ENCODE measurements at places on chromosomes 6 and 20.

DNA sequence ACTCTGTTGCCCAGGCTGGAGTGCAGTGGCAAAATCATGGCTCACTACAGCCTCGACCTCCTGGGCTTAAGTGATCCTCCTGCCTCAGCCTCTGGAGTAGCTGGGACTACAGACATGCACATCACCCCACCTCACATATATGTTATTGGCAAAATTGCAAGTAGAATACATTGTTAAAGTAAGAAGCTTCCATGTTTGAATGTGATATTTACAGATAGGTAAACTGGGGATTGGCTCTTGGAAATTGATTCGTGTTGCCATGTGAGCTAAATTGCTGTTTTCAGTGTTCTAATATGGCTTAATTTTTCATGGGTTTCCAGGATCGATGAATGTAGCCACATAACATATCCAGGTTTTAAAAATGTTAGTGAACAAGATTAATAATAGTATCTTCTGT, 149.0 kb upstream of the ZNF217 start:
- DNase-seq, result no peak

DNA sequence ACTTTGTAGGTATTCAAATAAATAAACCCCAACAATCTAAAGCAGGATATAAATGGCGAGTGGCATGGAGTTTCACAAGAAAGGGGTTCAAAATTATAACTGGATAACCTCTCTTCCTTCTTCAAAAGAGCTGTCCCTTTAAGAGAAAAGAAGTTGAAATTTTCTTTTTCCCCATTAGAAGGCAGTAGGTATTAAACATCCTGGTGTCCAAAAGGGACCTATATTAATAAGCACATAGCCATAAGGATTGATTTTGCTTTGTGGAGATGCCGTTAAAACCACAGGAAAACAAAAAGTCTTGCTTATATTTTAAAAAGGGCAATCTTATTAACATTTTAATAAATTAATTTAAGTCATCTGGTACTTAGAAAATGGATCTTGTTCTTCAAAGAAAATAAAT, 76.5 kb downstream of the LYRM4 start:
- no peak for DNase-seq

- DNase-seq, result no peak
Measured at GRCh38 chr20:48155268-48155667, 370.0 kb upstream of the SULF2 start.

DNA sequence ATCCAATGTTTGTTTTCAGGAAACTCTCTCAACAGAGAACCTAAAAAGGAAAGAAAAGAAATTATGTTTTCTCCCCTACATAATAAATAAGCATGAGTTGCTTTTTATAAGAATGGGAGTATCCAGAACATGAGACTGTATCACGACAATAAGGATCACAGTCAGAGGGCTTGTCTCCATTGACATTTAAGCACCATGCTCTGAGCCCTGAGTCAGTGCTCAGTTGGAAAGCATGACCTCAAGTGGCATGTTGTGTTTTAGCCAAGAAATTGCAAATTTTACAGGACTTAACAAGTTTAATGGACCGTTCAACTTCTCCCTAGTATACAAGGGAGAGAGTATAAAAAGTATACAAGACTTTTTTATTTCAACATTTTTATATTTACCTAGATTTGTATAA, 431.6 kb downstream of the GJA1 start:
- peak; percentile 60 for DNase-seq

DNA sequence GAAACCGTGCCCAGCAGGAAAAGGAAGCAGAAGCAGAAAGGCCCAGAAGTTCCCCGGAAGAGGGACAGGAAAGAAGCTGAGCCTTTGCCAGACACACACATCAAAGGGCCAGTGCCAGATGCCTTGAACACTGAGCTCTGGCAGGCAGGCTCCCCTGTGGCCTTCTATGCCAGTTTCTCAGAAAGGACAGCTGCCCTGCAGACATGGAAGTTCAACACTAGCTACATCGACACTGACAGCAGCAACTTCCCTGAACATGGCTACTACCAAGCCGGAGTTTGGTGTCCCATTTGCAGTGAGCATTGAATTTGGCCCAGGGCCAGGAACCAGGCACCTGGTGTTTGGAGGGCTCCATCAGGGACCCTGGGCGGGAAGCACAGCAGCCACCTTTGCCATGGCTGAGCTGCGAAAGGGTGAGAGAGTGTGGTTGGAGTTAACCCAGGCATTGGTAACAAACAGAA, 8.0 kb upstream of the RAET1E start:
- no peak for DNase-seq

GRCh38 chr6:44438827-44439226, 51.3 kb downstream of the CDC5L start:
- no peak for DNase-seq

GRCh38 chr6:28664870-28665396, 139.3 kb downstream of the GPX5 start:
- DNase-seq, result no peak

GRCh38 chr6:126388104-126388598, 48.2 kb downstream of the CENPW start:
- no peak for DNase-seq

DNA sequence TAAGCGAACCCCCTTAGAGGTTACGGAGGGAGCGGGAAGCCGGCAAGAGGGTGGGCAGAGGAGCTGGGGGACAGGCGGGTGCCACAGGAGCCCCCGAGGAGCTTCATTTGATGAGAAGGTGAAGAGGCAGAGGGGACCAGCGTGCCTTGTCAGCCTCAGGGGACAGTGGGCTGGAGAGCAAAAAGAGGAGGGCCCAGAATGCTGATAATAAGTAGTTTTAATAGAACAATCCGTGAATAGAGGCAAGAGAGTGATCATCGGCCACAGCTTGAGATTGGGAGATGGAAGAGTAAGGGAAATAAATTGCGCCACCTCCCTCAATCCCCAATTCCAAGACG, 1.3 kb downstream of the COL19A1 start:
- peak; percentile 24 for DNase-seq

DNA sequence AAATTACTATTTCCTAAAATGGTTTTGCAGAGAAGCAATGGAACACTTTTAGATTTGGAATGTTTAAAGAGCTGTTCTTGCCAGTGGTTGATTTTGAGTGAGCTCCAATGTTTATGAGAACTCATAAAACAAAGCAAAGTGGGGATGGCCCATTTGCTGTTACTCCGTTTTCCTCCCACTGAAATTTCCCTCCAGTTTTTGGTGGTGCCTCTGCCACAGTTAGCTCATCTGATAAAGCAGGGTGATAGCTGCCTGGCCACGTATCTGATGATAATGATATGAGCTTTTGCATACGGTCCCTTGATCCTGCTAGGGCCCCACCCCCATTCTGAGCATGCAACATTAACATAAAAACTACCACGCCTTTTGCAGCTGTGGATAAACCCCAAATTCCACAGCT, 10.4 kb downstream of the CD83 start:
- DNase-seq, result no peak

- no peak for DNase-seq
Measured at GRCh38 chr6:45813943-45814342, 201.7 kb downstream of the CLIC5 start.

- DNase-seq, result peak; percentile 36
Measured at GRCh38 chr6:122432816-122433215, 33.4 kb downstream of the HSF2 start.

GRCh38 chr20:50664254-50664653, 27.1 kb downstream of the RIPOR3 start:
- no peak for DNase-seq

DNA sequence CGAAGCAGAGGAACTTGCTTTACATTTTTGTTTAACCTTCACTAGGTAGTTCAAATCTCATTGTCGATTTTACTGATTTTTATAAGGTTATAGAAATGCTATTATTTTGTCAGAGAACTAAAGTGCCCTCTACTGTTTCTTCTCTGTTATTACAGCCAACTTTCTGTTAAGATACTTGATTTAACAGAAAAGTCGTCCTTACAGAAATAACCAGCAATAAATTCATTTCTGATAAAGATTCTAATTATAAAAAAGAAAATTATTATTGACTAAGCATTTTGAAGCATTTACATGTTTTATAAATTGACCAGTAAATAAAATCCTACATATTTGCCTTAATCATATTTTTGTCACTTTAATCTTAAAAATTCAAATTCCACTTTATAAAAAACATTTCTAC, 60.8 kb downstream of the OGFRL1 start:
- DNase-seq, result peak; percentile 63

DNA sequence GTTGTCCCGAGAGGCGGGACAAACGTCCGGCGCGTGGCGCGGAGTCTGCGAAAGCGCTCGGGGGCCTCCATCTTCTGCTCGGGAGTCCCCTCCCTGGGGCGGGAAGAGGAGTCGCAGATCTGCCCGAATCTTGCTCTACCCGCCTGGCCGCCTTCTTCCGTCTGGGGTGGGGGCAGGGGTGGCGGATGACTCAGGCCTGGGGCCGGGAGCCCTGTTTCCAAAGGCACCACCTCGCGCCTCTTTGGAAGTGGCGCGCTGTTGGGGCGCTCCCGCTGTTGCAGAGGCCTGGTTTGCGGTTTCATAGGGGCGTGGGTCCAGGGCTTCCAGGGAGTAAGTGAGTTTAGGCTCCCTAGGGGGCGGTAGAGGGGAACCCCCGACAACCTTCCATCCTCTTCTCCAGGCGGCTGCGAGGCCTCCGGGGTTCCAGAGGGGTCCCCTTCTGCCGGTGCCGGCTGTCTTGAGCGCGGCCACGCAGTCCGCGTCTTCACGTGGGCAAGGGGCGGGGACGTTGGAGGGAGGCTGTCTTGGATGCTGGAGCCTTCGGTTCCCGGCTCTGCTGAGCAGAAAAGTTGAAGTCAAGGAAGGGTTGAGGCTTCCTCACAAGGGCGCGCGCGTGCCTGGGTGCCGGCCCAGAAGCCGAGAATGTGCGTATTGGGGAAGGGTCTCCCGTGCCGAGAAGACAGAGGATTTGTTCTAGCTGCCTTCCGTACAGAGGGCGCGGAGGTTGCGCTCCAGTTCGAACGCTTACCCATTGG, 2.6 kb upstream of the TFAP2C start:
- peak; percentile 52 for DNase-seq

DNA sequence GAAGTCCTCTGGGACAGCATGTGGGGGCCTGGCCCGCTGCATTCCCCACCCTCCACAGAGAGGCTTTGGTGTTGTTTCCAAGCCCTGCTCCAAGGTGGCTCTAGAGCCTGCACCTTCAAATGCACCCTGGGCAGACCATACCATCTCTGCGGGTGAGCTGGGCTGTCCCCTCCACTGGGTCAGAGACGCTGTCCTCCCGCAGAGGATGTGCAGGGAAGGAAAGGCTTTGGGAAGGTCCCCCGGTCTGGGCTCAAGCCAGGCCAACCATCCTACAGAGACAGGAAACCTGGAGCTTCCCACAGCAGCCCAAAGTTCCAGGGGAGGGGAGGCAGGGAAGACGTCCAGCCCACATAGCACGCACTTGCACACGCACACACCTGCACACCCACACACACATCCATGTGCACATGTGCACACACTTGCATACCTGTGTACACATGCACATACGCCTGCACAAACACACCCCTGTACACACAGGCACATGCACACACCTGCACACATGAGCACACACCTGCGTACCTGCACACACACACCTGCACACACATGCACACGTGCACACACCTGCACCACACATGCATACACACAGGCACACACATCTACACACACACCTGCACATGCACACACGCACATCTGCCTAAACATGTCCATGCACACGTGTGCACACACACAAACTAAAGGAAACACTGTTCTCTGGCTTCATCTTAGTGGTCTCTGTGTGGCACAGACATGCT, 155.4 kb downstream of the ERMARD start:
- DNase-seq, result no peak

All from GM23248 (cell line).